ENCODE measurements at places on chromosomes 13 and 19.
A peak's percentile ranks its signal among the peaks of the same experiment; 100 is the strongest.

GRCh38 chr19:18173054-18173571, 500 bp upstream of the IFI30 start:
- DNase-seq, result no peak

- no peak for DNase-seq
Measured at GRCh38 chr19:8640402-8641004, 10.1 kb downstream of the NFILZ start.

DNA sequence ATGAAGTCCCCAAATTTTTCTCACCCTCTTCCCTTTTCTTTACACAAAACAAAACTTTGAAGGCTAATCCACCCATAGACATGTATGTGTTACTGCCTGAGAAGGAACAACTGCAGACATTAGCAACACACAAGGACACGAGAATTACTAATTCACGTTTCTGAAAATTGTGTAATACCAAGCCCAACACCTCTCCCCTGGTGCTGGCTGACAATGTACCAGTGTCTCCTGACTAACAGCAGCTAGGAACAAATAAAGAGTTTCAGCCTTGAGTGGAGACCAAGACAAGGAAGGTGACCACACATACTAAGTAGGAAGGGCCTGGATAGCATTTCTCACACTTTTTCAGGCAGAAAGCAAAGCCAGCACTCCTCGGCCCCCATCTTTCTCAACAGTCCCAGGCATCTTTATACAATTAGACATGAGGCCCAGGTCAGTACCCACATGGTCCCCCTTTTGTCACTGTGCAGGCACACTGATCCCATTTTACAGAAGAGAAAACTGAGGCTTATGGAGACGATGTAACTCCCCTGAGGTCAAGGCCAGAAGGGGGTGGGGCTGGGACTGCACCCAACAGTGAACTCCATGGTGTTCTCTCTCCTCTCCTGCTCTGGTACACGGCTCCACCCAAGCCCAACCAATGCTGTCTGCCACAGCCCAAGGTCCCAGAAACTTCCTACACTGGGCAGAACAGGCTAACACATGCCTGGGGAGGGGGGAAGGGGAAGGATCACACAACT, 8.7 kb downstream of the BRD4 start:
- DNase-seq, result no peak

DNA sequence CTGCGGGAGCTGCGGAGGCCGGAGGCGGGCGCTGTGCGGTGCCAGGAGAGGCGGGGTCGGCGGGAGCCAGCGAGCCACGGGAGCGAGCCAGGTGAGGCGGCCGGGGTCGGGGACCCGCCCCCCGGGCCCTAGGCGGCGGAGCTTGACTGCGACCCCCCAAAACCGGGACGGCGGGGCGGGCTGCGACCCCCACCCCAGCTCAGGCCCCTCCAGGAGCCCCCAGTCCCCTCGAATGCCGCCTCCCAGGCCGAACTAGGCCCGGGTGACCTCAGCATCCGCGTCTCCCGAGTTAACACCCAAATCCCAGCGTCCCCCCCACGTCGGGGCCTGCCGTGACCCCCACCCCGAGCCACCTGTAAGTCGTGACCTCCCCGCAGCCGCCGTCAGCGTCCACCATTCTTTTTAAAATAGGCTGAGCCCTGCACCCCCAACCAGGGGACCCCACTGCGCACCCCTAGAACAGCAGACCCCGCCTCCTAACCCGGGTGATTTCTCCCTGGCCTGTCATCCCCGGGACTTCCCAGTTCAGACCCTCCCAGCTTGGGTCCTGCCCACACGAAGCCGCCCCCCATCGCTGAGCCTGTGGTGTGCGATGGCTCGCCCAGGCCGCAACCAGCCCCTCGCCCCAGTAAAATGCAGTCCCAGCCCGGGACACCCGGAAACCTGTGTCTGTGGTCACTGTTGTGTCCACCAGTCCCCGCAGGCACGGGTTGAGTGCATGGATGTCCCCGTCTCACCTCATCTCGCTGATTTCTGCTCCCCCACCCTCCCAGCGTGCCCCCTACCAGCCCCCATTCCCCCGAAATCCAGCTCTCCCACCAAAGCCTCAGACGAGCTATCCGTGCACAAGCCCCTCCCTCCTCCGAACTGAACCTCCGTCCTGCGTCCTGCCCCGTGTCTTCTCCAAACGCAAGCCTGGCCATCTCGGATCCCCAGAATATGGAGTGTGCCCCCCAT, 551 bp downstream of the FZR1 start:
- peak; percentile 12 for DNase-seq

GRCh38 chr13:51231456-51231855, 9.3 kb downstream of the FAM124A start:
- no peak for DNase-seq

DNA sequence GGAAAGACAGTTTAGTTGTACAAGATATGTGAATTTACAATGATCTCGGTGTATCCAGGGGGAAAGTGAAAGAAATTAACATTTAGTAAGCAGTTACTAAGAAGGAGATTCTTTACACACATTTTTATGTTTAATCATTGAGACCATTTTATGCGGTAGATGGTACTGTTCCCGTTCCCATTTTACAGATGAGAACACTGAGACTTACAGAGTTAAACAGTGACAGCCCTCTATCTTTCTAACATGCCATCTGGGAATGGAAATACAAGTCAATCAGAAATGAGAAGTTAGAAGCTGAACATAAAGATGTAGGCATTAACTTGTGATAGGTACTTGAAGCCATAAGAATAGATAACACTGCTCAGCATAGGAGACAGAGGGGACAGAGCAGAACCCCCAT, 144.9 kb downstream of the VWA8 start:
- DNase-seq, result no peak

DNA sequence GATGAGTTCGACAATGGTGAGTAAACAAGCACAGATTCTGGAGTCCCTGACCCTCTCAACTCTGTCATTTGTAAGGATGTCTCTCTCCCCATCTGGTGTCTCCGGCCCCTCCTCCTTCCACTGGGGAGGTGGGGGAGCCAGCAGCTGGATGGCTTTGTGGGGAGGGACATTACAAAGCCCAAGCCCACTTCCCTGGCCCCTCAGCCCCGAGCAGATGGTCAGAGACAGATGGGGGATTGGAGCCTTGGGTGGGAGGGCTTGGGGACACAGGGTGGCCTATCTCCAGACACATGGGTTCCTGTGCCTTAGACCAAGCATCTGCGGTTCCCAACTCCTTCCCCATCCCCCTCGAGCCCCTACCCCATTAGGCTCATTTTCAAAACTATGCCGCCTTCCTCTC, 2.5 kb downstream of the TIMM50 start:
- DNase-seq, result no peak

GRCh38 chr19:50361290-50362029, 4.0 kb downstream of the NAPSA start:
- no peak for DNase-seq

GRCh38 chr19:30812099-30812678, 440.0 kb downstream of the ZNF536 start:
- DNase-seq, result no peak
